ENCODE measurements at places on chromosomes 4 and X.
A peak's percentile ranks its signal among the peaks of the same experiment; 100 is the strongest.

DNA sequence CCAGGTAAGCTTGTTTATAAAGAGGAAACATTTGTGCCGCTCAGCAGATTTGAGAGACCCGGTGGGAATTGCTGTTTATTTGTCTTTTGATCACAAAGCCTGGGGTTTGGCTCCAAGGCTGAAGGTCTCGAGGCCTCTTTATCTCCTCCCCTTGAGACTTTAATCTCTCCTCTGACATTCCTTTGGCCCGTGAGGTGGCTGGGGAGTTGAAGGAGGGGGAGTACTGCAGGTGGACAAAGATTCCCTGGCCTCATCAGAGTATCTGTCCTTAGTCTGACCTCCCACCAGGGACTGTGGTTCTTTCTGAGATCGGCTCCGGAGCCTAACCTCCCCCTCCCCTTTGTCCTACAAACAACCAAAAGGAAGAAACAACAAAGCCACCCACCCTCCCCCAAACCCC is 216.5 kb downstream of the MID1IP1 start:
- no peak for DNase-seq

GRCh38 chr4:82890528-82890900 is 439 bp downstream of the SEC31A start:
- no peak for DNase-seq

GRCh38 chr4:10897076-10897475 is 212.5 kb upstream of the CLNK start:
- no peak for DNase-seq

GRCh38 chr4:8856835-8857621 is 14.6 kb downstream of the HMX1 start:
- DNase-seq: no peak

GRCh38 chr4:8409264-8410065 is 31.1 kb downstream of the ACOX3 start:
- peak; percentile 91 for DNase-seq
